T-helper 22 cell (primary cell): ENCODE measurements at places on chromosomes 1 and 21.

GRCh38 chr1:180757657-180758056 lies 125.8 kb downstream of the XPR1 start:
- DNase-seq, result no peak

GRCh38 chr1:195709821-195710220 lies 898.4 kb downstream of the KCNT2 start:
- no peak for DNase-seq

DNA sequence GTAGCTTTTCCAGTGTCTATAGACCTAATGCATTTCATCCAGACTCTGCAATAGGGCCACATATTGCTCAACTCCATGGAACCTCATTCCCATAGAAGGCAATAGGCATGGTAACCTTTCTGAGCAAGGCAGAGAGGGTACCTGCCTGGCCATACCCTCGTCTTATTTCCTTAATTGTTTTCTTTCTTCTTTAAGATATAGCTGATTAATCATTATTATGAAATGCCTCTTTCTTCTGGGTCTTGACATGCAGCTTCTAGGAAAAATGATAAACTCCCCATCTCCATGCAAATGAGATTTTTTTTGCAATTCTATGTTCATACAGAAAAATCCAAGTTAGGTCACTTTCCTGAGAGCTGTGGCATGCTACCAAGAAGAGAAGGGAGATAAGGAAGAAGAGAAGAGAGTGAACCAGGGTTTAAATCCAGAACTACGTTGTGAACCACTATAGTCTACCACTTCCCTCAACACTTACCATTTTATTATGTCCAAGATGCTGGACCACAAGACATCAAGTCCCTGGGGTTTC lies 33.0 kb upstream of the IL20 start:
- no peak for DNase-seq

GRCh38 chr1:93257889-93258288 lies 77.4 kb downstream of the CCDC18 start:
- no peak for DNase-seq

- DNase-seq, result no peak
Observed at GRCh38 chr21:45475004-45475685, 67.1 kb downstream of the SLC19A1 start.
